GF-D8 (cell line): ENCODE measurements at places on chromosomes 1 and 21.

DNA sequence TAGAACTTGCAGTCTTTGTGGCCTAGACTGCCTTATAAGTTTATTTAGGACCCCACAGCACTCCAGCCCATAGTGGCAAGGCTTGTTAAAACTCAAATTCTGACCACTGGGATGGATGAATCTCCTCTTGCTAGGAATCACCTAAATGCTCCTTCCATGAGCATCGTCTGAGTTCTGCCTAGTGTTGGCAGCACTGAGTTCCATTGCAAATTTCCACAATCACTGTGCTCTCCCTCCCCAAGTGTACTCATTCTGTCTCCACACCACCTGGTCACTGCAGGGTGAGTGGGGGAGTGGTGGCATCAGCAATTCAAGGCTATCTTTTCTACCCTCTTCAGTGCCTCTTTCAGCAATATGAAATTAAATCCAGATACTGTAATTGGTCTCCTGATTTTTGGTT is 46.7 kb upstream of the PTBP2 start:
- no peak for DNase-seq

DNA sequence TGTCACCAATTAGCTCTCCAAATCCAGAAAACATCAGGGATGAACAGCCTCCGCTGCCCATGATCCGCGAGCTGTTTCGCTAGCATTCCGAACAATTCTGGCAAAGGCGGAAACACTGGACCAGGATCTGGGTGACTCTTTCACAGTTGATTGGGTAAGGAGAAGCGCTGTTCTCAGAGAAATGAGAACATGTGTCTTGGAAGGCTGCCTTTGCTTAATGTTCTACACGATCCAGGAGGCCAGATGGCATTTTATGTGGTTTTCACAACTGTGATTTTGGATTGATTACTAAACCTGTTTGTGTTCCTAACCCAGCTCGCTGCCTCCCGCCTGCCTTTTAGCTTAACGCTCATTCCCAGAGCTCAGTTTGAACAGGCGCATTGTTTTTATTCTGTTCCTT is 144.0 kb downstream of the KIF26B start:
- DNase-seq = no peak

DNA sequence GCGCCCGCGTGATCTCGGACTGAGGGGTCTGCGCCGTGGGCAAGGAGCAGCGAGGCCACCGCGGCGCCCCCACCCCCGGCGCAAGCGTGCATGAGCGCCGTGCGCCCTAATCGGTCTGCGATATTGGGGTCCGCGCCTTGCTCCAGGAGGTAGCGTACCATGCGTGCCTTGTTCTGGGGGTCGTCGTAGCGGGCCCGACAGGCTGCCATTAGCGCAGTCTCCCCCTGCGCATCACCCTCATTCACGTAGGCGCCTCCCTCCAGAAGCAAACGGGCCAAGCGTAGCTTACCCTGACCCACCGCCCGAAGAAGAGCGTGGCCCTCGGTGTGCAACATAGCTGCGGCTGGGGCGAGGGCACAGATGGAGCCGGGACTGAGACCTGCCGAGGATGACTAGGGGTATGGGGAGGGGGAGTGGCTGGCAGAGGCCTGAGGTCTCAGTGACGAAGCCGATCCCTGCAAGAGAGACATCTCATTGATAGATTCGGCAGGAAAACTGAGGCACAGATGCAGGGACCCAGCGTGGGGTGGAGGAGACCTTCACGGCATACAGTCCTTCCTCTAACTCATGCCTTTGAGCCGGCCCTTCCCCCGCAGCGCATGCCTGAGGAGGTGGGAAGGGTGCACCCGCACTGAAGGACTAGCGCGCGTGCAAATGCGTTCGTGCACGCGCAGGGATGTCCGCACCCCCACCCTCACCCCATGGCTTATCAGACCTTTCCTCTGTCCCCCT is 2.8 kb downstream of the ANKRD34A start:
- DNase-seq = no peak

DNA sequence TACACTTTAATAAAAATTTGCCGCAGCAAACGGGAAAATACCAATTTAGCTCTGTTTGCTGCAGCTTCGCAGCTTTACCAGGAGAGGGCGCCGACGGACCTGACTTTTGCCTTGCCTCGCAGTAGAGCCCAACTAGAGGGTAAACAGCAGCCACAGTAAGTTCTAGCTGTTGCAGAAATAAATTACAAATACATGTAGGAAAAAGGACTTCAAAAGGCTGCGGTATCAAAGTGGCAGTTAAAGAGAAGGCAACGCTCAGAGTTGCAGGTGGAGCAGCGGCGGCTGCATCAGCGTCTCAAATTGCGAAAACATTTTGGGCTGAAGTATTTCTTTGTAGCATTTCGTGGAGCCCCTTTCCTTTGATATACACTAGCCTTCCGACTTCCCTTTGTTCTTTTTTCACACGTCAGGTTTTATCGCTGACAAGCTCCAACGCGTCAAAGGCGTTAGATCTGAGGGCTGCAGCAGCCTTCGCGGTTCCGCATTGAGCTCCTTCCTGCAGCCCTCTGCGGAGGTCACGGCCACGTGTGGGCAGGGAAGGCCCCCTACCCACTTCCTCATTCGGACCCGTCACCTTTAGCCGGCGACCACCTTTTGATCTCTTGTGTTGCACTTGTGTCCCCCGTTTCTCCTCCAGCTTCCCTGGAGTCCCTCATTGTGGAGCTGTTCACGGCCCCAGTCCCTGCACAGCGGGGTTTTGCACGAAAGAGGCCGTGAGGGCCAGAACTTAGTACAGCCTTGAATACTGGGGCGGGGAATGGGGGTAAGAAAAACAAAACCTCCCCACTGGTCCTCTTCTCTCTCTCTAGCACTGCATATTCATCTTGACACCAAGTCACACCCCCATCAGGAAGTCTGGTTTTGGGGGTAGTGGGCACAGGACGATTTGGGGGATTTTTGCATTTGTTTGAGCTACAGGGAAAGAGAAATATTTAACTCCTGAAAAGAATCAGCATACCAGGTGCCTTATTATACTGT is 72.8 kb downstream of the S1PR1 start:
- no peak for DNase-seq

GRCh38 chr1:78061825-78062523 is 16.2 kb downstream of the GIPC2 start:
- DNase-seq = no peak

GRCh38 chr21:33670076-33670978 is 28.0 kb downstream of the ITSN1 start:
- no peak for DNase-seq

- DNase-seq = no peak
Observed at GRCh38 chr1:106889583-106889982, 166.9 kb upstream of the PRMT6 start.

GRCh38 chr1:42933060-42933586 is 25.5 kb downstream of the SLC2A1 start:
- no peak for DNase-seq

GRCh38 chr1:99594205-99594604 is 51.7 kb upstream of the PALMD start:
- DNase-seq = no peak

GRCh38 chr1:156075162-156075561 is 7.1 kb downstream of the MEX3A start:
- no peak for DNase-seq

DNA sequence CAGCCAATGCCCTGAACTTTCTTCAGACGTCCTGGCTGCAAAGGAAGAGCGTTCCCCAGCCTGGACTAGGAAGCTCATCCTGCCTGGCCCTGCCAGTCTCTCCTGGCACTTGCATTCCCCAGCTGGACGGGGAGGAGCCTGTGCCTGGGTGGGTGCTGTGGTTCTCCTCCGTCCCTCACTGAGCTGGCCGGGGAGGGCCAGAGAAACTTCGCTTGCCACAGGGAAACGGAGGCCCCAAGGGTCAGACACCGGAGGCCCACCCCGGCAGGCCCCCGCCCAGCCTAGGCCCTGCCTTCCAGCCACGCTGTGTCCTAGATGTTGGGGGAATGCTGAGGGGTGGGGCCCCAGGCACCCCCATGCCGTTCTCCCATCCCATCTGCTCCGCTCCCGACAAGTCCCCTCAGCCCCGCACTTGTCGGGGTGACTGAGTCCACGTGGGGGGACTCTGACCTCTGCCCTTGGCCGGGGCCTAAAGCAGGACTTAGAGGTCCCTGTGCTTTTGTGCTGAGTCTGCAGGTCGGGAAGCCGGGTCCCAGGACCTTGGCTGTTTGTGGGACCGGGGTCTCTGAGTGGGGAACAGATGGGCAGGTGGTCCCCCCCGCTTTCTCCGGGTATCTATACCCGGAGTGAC is 4.8 kb downstream of the FTCD start:
- no peak for DNase-seq

DNA sequence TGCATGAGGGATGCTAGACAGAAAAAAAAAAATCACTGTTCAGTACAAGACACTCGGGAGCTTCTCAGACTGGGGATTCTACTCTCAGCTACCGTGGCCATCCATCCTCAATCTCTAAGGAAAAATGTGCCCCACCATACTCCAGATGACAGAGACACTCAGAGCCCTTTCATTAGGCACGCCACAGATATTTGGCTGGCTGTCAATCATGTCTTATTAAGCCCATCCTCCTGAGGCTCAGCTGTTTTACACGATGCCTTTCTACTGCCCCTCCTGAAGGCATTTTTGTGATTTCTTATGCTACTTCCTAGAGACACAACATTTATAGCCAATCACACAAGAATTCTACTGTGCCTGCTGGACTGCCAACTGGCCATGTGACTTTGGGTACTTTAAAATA is 92.9 kb downstream of the KIF14 start:
- DNase-seq = no peak

DNA sequence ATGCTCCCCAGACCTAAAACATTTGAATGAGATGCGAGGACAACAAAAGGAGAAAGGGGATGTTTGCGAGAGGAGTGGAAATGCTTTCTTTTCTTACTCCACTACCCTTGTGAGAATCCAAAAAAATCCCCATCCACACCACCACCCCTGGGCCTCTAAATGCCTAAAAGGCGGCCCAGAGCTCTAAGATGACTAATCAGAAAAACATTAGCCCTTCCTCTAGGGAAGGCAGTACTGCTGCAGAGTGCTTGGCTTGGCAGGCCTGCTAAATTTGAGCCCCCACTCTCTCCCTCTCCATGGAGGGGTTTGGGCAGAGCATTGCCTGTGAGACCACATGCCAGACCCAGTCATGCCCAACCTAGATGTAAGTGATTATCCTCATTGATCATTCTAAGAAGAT is 347.9 kb downstream of the USH2A start:
- DNase-seq = no peak

DNA sequence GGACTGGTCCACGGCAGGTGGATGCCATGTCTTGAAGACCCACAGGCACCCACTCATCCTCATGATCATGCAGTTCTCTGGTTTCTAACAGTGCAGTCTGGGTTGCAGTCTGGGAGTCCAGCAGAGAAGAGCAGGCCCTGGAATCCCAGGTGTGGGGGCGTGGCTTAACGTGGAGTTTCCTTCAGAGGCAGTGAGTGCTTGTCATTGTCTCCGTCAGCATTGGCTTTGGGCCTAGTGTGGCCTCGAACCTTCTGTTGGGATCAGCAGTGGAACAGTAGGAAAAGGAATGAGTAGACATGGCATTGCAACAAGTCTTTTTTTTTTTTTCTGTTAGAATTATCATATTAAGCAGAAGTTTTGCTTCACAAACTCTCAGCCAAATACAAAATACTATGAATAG is 12.8 kb downstream of the LGALS8 start:
- no peak for DNase-seq

DNA sequence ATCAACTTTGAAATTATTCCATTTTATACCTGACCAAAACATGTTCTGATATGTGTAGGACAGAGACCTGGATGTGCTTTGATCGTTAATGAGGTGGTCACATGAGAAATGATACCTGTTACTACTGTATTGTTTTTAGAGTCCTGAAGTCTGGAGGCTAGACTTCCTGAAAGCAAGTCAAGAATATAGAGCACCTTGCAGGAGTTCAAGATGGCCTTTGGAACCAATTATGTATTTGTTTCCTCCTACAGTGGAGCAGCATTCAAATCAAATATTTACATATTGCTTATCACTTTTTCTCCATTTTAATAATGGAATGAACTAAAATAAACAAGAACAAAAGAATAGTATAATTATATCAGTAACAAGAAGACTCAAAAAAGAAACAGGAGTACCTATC is 82.7 kb upstream of the TENT5C start:
- DNase-seq = no peak
